Sigmoid colon (tissue), 7 donors: ENCODE measurements at places on chromosomes 2 and 18. TPM values are rescaled to one million over a fixed set of nuclear protein-coding genes. Genes with fewer than 3 reads are reported as not detected.

DNA sequence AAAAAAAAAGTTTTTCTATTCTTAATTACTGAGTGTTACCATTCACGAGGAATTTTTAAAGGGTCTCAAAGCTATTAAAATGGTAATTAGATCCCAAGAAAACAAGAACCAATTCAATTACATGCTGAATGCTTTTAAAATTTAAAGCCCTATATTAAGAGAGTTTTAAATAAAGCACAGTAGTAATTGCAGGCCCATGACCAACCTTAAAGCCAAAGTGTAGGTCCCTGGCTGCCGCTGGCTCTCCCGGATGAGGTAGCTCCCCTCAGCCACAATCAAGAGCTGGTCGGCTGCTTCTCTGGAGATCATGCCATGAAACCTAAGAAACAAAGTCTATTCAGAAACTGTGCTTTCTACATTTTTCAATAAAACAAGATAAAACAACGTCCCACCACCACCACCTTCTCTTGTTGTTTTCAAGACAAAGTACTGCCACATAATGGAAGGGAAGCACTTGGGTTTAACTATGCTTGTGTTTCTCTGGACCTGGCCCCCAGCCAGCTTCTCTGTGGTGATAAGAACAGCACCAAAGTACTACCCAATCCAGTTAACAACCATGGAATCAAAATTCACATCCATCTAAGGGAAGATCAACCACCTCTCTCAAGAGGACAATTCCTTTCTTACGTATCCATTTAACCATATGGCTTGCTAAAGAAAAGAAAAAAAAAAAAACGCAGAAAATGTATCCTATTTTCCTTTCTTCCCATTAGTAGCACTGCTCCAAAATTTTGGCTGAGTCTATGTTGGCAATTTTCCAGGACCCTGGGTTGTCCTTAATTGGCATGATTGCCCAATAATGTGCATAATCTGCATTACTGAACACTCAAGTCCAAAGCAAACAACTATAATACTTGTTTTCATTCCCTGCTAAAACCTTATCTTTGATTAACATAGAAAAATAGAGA is 90.1 kb downstream of the CHN1 start:
- H3K36me3 ChIP-seq, result no peaks in the 10 kb centered on the region
- no peak overlapping the region for H3K27ac ChIP-seq
- no peak for DNase-seq
- no peaks in the 10 kb centered on the region for H3K27me3 ChIP-seq

- H3K4me1 ChIP-seq, result peaks cover 6% of the 10 kb centered on the region
- no peaks in the 10 kb centered on the region for H3K36me3 ChIP-seq
- no peak for DNase-seq
- peaks cover 26% of the 10 kb centered on the region for H3K27me3 ChIP-seq
- H3K4me3 ChIP-seq, result no peak overlapping the region
Observed at GRCh38 chr18:31102941-31103340, 720 bp upstream of the DSC2 start.

DNA sequence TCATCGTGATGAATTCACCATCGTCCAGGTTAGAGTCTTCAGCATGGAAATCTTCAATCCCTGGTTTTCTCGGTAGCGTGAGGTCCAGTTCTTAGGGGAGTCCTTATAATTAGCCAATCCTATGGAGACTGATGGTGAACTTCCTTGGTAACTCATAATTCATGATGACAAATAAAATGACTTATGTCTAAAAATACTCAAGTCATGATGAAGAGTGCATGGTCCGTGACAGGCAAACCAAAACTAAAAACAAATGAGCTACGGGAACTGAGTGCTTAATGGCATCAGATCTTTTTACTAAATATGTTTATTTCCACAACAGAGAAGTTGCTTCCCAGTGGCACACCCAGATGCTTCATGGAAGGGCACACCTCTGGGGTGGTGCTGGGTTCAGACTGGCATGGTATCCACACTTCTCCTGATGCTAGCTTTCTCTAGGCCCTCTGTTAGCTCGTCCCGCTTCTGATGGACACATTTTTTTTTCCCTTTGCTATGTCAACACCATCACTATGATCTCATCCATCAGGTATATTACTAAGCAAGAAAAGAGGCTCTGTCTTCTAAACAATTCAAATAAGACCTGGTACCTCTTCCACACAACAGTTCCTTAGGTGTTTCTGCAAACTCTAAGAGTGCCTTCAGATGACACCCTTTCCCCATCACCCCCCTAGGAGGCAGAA is 92.8 kb upstream of the NEDD4L start:
- H3K27ac ChIP-seq, result no peak overlapping the region
- no peaks in the 10 kb centered on the region for H3K4me1 ChIP-seq
- no peaks in the 10 kb centered on the region for H3K36me3 ChIP-seq
- no peak overlapping the region for H3K4me3 ChIP-seq
- no peak for DNase-seq

DNA sequence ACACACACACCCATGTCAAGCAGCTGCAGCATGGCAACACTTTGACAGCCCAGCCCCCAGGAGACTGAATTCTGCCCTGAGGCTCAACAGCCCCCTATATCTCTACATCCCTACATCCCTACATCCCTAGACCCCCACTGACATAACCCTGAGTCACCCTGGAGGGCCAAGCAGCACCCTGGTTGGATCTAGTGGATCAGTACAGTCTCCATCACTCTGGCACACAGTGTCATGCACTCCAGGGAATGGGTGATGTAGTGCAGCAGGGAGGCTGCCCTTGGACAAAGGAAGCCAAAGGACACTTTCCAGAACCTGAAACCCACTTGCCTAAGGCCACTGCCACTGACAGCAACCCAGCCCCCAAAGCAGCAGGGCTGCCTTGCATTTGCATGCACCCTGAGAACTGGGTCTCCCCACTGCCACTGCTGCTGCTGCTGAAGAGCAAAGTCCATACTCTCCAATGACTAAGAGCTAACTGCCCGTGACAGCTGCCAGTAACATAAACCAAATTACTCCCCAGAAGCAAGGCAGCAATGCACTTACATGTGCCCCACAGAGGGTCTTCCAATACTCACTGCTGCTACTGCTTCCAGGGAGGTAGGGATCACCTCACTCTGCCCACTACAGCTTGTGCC is 681.6 kb upstream of the KLHL29 start:
- no peaks in the 10 kb centered on the region for H3K4me1 ChIP-seq
- H3K4me3 ChIP-seq, result no peak overlapping the region
- H3K36me3 ChIP-seq, result no peaks in the 10 kb centered on the region
- H3K27me3 ChIP-seq, result no peaks in the 10 kb centered on the region
- no peak overlapping the region for H3K27ac ChIP-seq
- DNase-seq, result no peak

DNA sequence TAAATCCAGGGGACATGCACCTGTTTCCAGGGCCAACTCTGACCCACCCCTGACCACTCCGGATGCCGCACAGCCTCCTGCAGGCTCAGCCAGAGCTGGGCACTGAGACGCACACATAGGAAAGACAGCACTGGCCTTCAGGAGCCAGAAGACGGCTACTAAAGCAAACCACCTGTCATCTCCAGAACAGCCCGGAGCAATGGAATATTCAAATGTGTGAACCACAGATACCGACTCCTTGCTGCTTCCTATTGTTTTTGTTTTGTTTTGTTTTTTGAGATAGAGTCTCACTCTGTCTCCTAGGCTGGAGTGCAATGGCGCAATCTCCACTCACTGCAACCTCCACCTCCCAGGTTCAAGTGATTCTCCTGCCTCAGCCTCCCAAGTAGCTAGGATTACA is 94.0 kb downstream of the LAMA1 start:
- no peaks in the 10 kb centered on the region for H3K4me1 ChIP-seq
- no peaks in the 10 kb centered on the region for H3K27me3 ChIP-seq
- H3K4me3 ChIP-seq, result no peak overlapping the region
- DNase-seq, result no peak

GRCh38 chr2:159902722-159903121 is 104.7 kb upstream of the CD302 start:
- no peak for DNase-seq
- H3K36me3 ChIP-seq, result no peaks in the 10 kb centered on the region
- H3K27ac ChIP-seq, result no peak overlapping the region
- no peak overlapping the region for H3K4me3 ChIP-seq
- peaks cover 8% of the 10 kb centered on the region for H3K27me3 ChIP-seq

DNA sequence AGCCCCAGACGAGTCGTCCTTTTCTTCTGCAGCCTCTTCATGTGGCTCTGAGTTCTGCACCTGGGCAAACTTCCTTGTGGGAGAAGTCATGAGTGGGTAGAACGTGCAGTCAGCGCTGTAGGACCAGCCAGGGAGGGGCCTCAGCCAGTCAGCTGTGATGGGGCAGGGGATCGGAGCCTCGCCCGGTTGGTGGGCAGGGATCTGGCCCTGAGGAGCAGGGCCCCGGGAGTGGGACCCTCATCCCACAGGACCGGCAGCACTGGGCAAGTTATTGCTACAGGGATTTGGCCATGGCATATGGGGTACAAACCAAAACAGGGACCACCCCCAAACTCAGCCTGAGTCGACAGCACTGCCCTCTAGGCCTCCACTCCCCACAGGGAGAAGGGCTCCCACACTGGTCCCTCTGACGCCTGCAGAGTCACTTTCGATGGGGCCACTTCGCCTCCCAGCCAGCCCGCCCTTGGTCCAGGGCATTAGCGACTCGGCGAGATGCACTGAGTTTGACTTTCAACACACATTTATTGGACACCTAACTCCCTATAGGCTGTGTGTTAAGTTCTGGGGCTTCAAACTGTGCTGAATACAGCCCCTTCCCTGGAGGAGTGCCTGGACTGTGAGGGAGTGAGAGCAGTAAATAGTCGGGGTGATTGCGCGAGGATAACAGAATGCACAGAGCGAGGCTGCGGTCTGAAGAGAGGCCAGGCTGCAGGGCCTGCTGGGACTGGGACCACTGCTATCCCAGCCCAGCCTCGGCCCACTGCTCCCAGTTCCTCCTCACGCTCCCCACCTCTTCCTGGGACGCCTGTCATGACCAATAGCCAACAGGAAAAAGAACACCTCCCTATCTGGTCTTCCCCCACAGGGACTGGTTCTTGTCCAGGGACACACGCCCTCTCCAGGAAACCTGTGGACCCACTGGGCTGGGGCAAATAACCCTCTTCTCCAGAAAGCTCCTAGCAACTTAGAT is 55.9 kb downstream of the SDC1 start:
- H3K4me1 ChIP-seq, result no peaks in the 10 kb centered on the region
- no peak for DNase-seq
- no peaks in the 10 kb centered on the region for H3K27me3 ChIP-seq
- H3K36me3 ChIP-seq, result no peaks in the 10 kb centered on the region
- no peak overlapping the region for H3K27ac ChIP-seq

DNA sequence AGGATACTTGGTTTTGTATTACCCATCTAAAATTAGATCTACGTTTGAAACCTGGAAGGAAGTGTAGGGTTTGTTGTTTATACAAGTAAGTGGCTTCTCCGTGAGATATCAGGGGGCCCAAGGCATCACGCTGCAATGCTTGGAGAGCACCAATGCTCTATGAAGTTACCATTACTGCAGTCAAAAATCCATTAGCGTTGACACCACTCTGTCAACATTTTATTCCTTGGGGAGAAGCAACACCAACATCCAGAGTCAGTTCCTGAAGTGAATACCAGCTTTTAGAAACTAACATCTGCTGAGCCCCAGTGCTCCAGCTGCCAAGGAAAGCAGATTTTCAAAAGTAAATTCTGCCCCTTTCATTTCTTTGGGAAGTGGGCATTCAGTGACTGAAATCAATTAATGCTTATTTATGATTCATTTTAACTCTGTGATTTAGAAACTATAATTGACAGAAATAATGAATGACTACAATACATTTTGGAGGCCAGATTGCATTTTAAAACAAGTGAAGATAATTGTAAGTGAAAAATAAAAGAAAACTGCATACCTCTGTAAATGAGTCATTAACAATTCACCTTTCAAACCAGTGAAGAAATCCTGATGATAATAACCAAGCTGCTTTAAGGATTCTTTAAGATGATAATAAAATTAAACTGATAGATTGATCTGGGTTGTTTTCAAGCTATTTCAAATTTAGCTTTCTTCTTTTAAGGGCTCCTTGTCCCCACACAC is 30.5 kb downstream of the LRP1B start:
- DNase-seq, result no peak
- H3K36me3 ChIP-seq, result no peaks in the 10 kb centered on the region
- no peak overlapping the region for H3K4me3 ChIP-seq
- no peak overlapping the region for H3K27ac ChIP-seq
- H3K4me1 ChIP-seq, result no peaks in the 10 kb centered on the region

DNA sequence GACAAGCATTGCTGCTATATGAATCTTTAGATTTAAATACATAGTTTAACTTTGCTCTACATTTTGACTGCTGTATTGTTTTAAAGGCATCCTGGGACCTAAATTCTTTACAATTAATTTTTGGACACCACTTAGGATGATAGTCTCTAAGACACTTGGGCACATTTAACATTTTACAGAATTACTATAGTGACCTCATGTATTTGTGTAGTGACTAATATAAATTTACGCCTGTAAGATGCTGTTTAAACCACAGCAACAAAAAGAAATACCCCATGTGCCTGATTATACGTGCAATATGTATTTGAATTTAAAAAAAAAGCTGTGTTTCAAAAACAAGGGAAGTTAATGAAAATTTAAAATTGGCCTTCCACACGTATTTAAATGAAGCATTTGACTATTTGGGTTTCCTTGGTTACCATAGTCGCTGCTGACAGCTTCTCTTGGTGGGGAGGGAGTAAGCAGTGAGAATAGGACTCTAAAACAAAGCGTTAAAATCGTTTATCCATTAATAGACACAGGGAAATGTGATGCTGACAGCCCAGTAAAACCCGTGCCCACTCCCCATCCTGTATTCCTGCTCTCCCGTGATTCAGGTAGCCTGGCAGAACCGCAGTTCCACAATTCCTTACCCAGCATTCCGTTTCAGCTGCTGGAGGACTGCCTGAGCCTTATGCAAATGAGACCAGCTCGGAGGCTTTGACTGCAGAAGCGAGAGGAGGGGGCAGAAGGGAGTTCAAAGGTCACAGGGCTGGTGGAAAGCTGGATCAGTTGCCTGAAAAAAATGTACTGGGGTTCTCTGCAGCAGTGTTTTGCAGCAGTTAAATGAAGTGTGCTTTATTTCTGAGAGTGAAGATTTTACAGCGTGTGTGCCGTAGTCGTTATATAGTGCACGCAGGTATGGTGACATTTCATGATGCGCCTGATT is 104.3 kb downstream of the CSRNP3 start:
- no peak for DNase-seq
- no peaks in the 10 kb centered on the region for H3K36me3 ChIP-seq
- no peak overlapping the region for H3K27ac ChIP-seq

- no peak for DNase-seq
- no peak overlapping the region for H3K4me3 ChIP-seq
- H3K27ac ChIP-seq, result no peak overlapping the region
- no peaks in the 10 kb centered on the region for H3K4me1 ChIP-seq
- no peaks in the 10 kb centered on the region for H3K36me3 ChIP-seq
- H3K27me3 ChIP-seq, result no peaks in the 10 kb centered on the region
Observed at GRCh38 chr2:122098306-122098705, 342.9 kb downstream of the TSN start.

- no peaks in the 10 kb centered on the region for H3K27me3 ChIP-seq
- H3K36me3 ChIP-seq, result no peaks in the 10 kb centered on the region
- no peaks in the 10 kb centered on the region for H3K4me1 ChIP-seq
- H3K4me3 ChIP-seq, result no peak overlapping the region
Observed at GRCh38 chr2:48165070-48165753, 258.9 kb upstream of the FBXO11 start.

The WNT6 gene
- total RNA-seq, result 3.9 TPM

The LOXHD1 gene
- 0.27 TPM for total RNA-seq

The ZNF396 gene
- total RNA-seq, result 3.3 TPM

The DES gene
- 13,684 TPM for total RNA-seq
